Posterior vena cava (tissue), 2 donors: ENCODE measurements at places on chromosomes 2 and 18.
A peak's percentile ranks its signal among the peaks of the same experiment; 100 is the strongest.

GRCh38 chr2:62806231-62806630, 100.7 kb downstream of the EHBP1 start:
- no peak for DNase-seq

GRCh38 chr2:27212626-27213471, 781 bp upstream of the SLC5A6 start:
- DNase-seq, result no peak

GRCh38 chr2:152560166-152560565, 157.1 kb downstream of the PRPF40A start:
- DNase-seq, result no peak

DNA sequence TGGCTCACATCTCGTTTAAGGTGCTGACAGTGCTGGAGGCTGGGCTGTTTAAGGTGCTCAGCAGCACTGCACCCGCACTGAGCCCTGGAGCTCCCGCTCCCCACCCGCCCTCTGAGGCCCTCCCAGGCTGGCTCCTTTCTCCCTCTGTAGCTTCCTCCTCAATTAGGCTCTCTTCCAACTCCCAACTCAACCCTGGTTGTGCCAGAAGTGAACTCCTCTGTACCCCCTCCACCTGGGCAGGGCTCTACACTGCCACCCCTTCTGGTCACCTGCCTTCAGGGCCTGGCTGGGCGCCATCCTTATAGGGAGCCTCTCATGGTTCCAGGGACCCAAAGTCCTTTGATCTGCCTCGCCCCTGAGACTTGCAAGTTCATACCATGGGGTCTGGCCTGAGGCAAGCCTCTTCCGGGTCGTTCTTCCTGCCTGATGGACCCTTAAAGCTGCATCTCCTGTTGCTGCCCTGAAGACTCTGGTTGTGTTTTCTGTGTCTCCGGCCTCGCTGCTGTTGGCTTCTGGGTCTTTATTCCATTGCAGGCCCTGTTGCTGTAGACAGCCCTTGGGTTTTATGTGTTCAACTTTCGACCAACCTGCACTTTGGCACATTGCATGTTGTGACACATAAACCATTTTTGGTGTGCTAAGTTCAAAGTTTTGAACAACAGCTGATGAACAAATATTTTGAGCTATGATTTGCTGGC, 199.6 kb downstream of the LDLRAD4 start:
- DNase-seq, result no peak

DNA sequence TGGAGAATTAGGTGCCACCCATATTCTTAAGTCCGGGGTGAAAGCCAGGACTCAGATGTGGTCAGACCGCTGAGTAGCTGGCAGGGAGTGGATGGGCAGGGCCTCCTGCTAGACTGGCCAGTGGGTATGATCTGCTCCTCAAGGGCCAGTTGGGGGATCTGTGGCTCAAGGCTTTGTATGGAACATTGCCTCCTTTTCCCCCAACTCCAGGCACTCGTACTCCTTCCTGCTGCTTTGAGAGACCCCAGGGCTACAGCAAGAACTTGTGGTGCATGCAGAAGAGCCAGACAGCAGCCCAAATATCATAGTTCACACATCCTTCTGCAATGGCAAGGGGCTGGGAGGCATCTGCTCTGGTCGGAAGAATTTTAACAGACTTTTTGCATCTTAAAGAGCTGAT, 61.7 kb downstream of the PDCL3 start:
- DNase-seq, result peak; percentile 13
